ENCODE measurements at places on chromosomes 1 and 21.

DNA sequence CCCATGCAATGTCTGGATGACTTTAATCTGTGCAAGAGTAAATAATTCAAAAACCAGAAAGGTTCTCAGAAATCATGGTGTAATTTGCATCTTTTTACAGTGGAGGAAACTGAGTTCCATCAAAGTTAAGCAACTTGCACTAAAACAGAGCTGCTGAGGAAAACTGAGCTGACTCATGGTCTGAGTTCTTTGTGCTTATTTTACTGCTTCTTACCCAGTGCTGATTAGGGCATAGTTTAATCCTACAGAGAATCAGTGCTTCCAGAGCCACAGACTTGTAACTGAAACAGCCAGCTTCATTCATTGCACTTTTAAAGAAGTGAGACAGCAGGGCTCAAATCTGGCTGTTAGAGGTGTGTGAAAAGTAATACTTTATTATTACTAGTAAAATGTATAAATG is 10.9 kb upstream of the RWDD3 start:
- DNase-seq = peak; percentile 34

DNA sequence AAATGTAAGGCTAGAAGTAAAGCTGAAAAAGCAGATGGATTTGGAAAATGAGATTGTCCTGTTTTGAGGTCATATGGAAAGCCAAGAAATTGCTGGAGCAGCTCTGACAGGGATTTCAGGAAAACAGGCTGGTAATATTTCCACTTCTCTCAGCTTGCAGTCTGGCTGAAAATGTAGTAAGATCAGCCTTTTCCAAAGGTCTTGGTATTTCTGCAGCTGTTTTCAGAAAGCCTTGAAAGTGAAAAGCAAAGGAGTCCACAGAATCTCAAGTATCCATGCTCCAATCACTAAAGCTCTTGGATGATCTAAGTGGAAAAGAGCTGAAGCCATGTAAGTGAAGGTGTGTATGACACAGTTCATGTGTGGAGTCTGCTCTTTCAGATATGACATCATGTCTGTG is 41.6 kb upstream of the APOBEC4 start:
- DNase-seq = no peak

DNA sequence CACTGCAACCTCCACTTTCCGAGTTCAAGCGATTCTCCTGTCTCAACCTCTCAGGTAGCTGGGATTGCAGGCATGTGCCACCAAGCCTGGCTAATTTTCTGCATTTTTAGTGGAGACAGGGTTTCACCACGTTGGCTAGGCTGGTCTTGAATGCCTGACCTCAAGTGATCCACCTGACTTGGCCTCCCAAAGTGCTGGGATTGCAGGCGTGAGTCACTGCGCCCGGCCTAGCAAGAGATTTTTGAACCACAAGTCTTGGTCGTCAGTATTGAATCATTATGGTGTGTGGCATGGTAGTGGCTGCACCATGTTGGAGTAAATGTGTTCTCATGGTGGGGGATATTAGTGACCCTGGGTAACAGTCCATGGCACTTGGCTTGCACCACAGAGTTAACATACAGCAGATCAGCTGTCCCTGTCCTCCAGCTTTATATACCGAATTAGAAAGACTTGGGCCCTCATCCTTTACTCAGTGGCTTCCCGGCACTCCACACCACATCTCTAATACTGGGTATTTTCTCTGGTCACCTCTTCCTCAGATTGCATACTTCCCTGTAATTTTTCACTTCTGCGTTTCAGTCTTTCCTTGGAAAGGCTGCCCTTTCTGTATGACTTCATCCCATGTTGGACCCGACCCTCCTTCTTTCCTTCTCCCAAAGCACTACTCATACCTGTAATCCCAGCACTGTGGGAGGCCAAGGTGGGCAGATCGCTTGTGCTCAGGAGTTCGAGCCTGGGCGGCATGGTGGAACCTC is 25.1 kb downstream of the AK4 start:
- no peak for DNase-seq

- peak; percentile 73 for DNase-seq
Measured at GRCh38 chr1:21149430-21149854, 27.3 kb downstream of the EIF4G3 start.

DNA sequence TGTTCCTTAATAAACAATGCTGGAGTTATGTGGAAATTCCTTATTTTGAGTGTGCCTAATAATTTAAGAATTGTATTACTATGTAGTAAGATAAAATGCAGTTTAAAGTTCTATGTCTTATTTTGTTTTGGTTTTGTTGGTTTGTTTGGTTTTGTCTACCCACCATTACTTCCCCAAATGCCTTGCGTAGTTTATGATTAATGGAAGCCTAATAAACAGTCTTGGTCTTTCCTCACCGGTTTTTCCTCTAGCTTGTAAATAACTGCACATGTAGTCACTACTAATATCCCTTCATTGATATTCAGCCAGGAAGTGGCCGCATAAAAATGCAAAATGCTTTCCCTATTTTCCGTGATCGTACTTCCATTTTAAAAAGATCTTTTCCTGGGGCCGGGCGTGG is 2.9 kb downstream of the SDCCAG8 start:
- DNase-seq = no peak

GRCh38 chr21:31895077-31895835 is 22.4 kb downstream of the HUNK start:
- no peak for DNase-seq

DNA sequence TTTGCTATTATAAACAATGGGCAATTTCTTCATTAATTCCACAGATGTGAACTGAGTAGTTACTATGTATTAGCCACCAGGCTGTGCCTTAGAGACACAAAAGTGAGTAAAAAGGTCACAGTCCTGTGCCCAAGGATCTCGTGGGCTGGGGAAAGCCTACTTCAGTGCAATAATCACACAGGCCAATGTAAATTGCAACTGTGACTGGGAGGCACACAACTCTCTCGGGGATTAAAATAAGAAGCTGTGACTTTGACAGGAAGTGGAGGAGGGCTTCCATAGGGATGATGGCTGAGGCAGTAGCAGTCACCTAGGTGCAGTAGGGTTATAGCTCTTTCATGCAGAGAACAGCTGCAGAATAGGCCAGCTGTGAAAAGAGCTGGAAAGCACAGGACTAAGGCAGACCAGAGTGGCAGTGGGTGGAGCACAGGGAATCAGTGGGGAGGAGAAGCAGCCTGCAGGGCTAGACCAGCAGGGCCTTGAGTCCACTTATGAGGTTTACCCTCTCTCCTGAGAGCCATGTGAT is 121.9 kb downstream of the MAB21L3 start:
- no peak for DNase-seq

- DNase-seq = peak; percentile 80
Measured at GRCh38 chr1:56911098-56911938, 54.5 kb downstream of the C8B start.

DNA sequence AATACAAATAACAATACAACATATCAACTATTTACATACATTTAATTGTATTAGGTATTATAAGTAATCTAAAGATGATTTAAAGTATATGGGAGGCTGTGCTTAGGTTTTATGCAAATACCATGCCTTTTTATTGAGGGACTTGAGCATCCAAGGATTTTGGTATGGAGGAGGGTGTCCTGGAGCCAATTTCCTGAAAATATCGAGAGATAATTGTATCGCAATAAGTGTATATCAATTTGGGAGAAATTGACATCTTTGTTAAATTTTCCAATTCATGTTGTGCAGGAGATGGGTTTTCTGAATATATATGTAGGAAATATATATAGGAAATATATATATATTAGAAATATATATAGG is 63.5 kb downstream of the ATP1A1 start:
- DNase-seq = no peak

- no peak for DNase-seq
Measured at GRCh38 chr1:80154176-80154575, 1147.6 kb upstream of the ADGRL4 start.

- peak; percentile 24 for DNase-seq
Measured at GRCh38 chr1:111628153-111628552, 8.6 kb downstream of the RAP1A start.

- DNase-seq = peak; percentile 40
Measured at GRCh38 chr1:27235827-27236226, 1.4 kb downstream of the WDTC1 start.

- peak; percentile 19 for DNase-seq
Measured at GRCh38 chr1:2224631-2225428, 3.3 kb upstream of the SKI start.

DNA sequence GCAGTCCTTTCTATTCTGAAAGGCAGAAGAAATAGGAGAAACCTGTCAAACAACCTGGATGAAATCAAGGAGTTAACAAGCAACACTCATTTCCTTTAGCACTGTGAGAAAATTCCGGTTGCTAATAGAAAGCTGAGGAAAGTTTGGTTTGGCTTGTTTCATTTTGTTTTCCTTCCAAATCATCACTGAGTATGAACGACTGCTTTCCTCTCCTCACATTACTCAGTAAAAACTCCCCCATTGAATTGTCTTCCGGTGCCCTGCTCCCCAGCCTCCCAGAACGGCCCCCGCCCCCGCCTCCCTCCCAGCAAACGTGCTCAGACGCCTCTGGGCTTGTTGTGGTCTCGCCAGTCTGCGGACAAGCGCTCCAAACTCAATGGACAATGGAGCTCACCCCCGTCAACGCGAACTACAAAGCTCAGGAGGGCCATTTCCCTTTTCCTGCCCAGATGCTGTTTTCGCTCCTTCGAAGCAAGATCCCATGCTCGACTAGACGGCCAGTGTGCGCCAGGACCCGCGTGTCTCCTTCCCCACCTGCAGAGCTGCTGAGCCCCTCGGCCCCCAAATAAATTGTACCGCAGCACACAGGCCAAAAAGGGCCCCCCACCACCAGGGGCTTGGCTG is 747 bp downstream of the STX6 start:
- peak; percentile 84 for DNase-seq

GRCh38 chr1:163166886-163167555 is 35.7 kb downstream of the RGS5 start:
- peak; percentile 47 for DNase-seq

GRCh38 chr1:41171266-41171874 is 70.7 kb downstream of the SCMH1 start:
- DNase-seq = no peak

GRCh38 chr1:193318347-193318746 is 131.9 kb upstream of the B3GALT2 start:
- DNase-seq = peak; percentile 53

- no peak for DNase-seq
Measured at GRCh38 chr1:155540000-155540874, 22.4 kb downstream of the ASH1L start.

GRCh38 chr1:65264197-65264929 is 45.0 kb upstream of the DNAJC6 start:
- DNase-seq = peak; percentile 86

GRCh38 chr1:14593302-14593701 is 5.2 kb upstream of the KAZN start:
- no peak for DNase-seq

DNA sequence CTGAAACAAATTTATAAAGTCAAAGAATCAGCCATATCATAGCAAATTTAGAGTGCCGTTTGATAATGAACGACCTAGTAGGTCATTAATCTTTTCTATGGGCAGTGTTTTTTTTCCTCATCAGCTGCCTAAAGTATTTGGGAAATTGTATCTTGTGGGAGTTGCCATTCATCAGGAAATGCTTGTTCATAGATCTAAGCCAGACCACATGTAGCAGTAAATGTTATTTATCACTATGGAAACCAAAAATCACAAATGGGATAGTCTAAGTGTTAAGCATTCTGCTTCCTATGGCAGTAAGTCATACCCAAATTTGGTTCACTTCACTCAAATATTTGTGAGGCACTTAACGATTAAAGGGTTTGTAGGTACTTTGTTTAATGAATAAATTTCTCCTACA is 52.9 kb downstream of the LRRC8D start:
- DNase-seq = peak; percentile 84

DNA sequence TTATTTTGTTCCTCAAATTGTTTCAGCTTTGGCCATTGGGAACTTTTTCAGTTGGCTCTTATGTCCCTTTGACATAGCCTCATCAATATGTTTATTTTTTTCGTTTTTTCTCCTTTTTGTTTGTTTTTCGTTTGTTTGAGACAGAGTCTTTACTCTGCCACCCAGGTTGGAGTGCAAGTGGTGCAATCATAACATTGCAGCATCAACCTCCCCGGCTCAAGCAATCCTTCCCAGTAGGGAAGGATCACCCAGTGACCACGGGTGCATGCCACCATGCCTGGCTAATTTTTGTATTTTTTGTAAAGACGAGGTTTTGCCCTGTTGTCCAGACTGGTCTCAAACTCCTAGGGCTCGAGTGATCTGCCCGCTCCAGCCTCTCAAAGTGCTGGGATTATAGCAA is 8.1 kb downstream of the POLR3GL start:
- DNase-seq = no peak

DNA sequence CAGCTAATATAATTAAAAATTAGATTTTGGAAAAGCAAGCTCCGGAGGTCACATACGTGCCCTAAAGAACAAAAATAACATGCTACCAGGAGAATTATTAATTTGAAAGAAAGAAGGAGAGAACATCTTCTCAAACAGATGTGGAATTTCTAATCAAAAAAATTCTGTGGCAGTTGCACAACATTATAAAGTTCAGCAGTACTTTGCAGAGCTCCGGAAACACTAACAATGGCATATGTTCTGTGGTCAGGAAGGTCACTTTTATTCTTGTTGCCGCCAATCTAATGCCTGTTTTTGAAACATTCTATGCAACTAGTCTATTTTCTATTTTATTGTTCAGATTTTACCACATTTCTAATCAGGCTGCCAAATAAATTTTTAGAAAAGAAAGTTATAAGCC is 186.8 kb downstream of the SMYD3 start:
- DNase-seq = no peak

DNA sequence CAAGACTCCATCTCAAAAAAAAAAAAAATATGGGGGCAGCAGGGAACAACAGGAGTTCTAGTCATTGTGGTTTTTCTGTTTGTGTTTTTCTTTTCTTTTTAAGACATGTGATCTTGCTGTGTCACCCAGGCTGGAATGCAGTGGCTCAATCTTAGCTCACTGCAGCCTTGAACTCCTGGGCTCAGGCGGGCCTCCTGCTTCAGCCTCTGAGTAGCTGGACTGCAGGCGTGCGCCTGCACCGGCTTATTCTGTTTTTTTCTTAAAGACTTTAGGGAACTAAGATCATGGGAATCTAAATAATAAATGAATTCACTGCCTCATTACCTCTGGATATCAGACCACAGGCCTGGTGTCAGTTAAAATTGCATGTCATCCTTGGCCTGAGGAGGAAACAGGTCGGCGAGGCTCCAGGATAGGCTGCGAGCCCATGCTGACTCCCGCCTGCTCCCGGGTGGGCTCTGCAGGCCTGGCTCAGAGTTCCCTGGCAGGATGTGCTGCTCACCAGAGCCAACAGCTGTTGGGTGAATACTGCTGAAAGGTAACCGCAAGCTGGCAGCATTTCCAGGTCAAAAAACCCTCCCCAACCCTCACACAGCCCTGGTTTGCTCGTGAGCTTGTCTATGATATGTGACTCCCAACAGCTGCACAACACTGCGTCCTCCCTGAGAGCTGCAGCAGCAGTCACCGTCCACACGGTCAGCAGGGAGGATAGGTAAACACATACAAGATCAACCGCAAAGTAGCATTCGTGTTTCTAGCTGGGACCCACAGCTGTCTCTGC is 58.1 kb downstream of the SCCPDH start:
- DNase-seq = peak; percentile 82

GRCh38 chr1:172487550-172487949 is 43.7 kb upstream of the PIGC start:
- DNase-seq = no peak

DNA sequence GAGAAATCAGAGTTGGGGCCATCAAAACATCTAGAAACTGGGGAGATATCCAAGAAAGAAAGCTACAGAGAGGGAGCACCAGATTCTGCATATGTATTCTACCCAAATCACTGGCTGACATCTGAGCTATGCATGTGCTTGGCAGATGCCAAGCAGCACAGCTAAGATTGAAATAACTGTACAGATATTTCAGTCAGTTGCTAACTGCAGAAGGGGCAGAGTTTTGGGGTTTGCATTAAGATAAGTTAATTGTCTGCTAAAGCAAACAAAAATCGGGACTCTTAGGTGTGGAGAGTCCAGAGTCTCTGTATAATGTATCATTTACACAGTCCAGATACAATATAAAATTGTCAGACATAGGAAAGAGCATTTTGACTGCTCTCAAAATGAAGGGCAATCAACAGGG is 437.1 kb downstream of the PTBP2 start:
- no peak for DNase-seq

Data from EH (cell line).